ENCODE measurements at places on chromosomes 6 and 20.

DNA sequence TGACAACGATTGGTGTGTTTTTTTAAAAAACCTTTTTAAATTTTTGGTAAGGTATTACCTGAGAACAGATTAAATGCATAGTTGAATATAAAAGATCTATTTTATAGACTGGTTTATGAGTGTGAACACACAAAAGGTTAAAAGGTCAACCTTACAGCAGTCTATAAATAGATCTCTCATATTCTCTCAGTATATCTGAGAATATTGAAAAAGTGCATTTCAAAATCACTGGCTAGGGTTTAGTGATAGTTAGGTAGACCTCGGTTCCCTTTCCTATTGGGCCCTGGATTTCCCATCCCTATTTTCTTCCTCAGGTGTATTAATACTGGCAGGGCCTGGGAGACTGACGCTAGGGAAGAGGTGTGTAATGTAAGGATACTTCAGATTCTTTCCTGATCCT, 723 bp upstream of the ZNF451 start:
- no peak for DNase-seq

DNA sequence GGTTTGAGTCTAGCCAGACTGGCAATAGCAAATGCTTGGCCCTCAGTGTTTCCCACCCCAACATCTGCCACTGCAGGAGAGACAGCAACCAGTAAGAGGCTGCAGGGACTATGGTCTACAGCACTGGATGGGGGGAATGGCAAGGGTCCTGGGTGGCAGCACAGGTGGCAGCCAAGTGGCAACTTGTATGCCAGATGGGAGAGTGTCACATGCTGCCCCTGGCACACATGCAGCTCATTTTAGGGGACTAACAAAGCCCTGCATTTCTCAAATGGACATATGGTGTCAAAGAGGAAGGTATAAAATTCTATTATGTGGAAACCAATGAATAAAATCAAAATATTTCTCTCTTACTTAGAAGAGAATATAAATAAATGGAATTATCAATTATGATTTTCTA, 298.7 kb upstream of the MARCKS start:
- DNase-seq: no peak

- no peak for DNase-seq
Measured at GRCh38 chr6:166561771-166562359, 24.6 kb downstream of the RAMACL start.

DNA sequence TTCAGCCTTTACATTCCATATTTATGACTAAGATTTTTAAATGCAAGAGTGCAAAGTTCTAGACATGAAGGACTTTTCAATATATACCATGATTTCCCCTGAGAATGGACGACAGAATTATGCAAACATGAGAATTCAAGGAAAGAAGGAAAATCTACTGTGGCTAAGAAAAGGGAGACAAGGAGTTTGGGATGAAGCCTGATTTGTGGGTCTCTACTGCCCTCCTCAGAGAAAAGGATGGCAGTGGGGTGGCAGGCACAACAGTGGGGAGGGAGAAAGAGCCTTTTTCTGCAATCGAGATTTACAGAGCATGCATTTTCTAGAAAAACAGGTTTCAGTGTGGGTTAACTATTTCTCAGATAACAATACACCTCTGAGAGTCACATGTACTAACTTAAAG, 466.9 kb upstream of the NRSN1 start:
- DNase-seq: no peak
